ENCODE measurements at places on chromosomes 3 and 15. TPM values are rescaled to one million over a fixed set of nuclear protein-coding genes. Genes with fewer than 3 reads are reported as not detected.

DNA sequence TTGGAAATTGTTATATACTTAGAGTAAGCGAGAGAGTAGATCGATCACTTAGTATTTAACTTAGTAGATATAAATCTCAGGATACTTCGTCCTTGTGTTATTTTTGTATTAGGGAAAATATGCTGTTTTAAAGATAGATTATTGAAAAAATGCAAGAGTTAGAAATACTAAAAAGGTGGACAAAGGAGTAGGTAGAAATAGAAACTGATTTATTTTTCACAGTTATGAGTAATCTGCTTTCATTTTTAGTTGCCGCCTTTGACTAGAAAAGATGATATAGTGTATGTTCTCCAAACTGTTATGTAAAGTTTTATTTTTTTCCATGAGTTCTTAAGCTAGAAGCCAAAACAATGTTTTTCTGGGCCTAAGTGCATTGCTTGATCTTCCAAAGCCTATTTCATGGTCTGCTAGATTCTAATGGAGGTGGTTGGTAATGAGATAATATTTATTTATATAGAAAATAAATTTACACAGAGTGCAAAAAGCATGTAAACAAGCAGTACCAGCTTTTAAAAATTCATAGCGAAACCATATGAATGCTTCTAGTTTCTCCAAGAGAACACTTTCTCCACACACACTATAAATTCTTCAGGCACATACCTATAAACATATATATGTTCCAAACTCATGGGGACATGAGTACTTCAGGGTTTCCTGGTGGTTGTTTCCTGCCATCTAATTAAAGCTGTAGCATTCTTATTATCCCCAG is 61.1 kb downstream of the DIPK2A start:
- no peak overlapping the region for H3K4me3 ChIP-seq
- no peak overlapping the region for H3K27ac ChIP-seq
- H3K27me3 ChIP-seq, result peaks cover 6% of the 10 kb centered on the region

GRCh38 chr3:157174290-157174648 is 14.3 kb upstream of the CCNL1 start:
- DNase-seq, result peak; percentile 30
- no peaks in the 10 kb centered on the region for H3K27me3 ChIP-seq
- peak overlapping the region; percentile 96 for H3K27ac ChIP-seq
- peaks cover 32% of the 10 kb centered on the region for H3K4me1 ChIP-seq

IL1RAP gene
- 20.3 TPM for total RNA-seq

- no peak overlapping the region for H3K4me3 ChIP-seq
These were observed 231.0 kb upstream of the TLE3 start for GRCh38 chr15:70328679-70329115.

ZPLD1 gene
- 0.17 TPM for total RNA-seq

GRCh38 chr3:135125171-135125801 is 330.2 kb downstream of the EPHB1 start:
- H3K36me3 ChIP-seq, result no peaks in the 10 kb centered on the region
- no peaks in the 10 kb centered on the region for H3K4me1 ChIP-seq
- peak; percentile 1 for DNase-seq
- no peak overlapping the region for H3K27ac ChIP-seq
- H3K27me3 ChIP-seq, result no peaks in the 10 kb centered on the region

ATXN7 gene
- 51.3 TPM for total RNA-seq

DNA sequence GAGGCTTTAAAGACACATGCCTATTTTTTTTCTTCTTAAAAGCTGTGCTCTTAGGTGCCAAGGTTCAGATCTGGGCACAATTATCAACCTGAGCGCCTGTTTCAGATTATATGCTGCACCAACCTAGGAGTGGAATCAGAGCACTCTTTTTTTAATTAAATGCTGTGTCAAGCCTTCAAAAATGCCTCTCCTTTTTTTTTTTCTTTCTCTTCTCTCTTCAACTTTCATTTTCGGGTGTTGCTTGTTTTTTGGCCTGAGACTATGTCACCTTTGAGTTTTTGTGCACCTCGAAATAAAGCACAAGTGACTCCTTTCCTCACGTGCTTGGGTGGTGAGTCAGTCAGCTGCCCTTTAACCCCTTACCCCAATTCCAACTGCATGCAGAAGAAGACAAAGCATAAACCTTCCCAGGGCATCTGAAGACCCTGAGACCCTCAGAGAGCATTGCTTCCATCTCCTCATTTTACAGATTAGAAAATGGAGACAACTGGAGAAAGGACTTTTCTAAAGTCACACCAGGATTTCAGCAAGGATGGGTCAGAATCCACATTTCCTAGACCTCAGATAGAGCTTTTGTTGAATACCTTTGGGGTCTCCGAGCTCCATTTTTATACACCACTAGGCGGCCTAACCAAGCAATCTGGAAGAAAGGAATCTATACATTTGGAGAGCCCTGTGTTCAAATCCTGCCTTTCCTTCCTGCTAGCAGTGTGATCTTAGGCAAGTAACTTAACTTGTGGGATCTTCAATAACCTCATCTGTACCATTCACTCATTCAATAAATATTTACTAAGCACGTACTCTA is 631 bp upstream of the PRICKLE2 start:
- no peaks in the 10 kb centered on the region for H3K4me1 ChIP-seq
- no peaks in the 10 kb centered on the region for H3K36me3 ChIP-seq
- H3K27ac ChIP-seq, result no peak overlapping the region
- H3K27me3 ChIP-seq, result no peaks in the 10 kb centered on the region

DNA sequence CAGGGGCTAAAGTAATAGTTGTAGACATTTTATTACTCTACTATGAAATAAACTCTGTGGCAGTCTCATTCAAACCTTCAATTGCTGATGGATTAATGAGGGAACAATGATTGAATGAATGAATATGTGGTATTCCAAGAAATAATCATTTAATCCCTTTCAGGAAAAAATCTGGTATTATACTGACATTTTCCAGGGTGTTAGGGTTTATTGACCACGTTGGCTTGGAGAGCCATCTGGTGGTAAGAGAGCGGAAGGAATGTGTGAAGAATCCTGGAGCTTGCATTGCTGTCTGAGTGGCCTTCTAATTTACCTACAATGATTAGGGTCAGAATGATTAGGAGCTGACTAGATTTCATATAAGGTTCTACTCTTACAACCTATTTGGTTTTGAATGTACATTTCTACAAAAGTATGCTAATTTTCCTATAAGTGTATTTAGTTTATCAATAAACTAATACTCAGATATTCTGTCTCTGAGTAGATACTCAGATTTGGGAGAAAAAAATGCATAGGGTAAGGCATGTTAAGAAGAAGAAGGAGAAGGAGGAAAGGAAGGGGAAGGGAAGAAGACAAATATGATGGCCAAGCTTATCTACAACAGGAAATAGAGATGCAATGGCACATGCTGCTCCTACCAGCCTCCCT is 249.9 kb downstream of the ROBO1 start:
- no peaks in the 10 kb centered on the region for H3K27me3 ChIP-seq
- H3K36me3 ChIP-seq, result no peaks in the 10 kb centered on the region
- H3K4me1 ChIP-seq, result no peaks in the 10 kb centered on the region
- no peak for DNase-seq
- no peak overlapping the region for H3K27ac ChIP-seq
- no peak overlapping the region for H3K4me3 ChIP-seq

- no peak overlapping the region for H3K27ac ChIP-seq
- no peaks in the 10 kb centered on the region for H3K27me3 ChIP-seq
- H3K4me3 ChIP-seq, result no peak overlapping the region
- no peaks in the 10 kb centered on the region for H3K36me3 ChIP-seq
These were observed 503.6 kb upstream of the NAALADL2 start for GRCh38 chr3:174355505-174355904.

SLC24A5 gene
- total RNA-seq, result not detected

PLD1 gene
- 4.1 TPM for total RNA-seq

ZNF770 gene
- 45.7 TPM for total RNA-seq

SLC22A13 gene
- total RNA-seq, result 1.0 TPM

ITGA11 gene
- total RNA-seq, result 1.6 TPM

DNA sequence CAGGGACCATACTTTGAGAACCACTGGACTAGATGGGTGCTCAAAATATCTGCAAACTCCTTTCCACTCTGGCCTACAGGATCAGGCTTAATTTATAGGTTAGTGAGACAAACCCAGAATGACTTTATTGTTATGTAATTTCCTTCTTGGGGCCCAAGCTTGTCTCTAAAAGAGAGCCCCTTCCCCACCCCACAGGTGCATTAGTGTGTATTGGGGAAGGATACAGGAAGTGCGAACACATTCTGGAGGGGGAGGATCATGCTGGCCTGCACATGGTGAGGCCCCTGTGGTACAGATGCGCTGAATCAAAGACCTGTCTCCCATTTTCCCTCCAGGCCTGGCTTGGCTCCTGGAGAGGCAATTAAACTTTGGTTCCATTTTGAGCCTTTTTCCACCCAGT is 273.0 kb upstream of the LRTM1 start:
- no peak overlapping the region for H3K27ac ChIP-seq
- H3K36me3 ChIP-seq, result no peaks in the 10 kb centered on the region
- no peak overlapping the region for H3K4me3 ChIP-seq

DNA sequence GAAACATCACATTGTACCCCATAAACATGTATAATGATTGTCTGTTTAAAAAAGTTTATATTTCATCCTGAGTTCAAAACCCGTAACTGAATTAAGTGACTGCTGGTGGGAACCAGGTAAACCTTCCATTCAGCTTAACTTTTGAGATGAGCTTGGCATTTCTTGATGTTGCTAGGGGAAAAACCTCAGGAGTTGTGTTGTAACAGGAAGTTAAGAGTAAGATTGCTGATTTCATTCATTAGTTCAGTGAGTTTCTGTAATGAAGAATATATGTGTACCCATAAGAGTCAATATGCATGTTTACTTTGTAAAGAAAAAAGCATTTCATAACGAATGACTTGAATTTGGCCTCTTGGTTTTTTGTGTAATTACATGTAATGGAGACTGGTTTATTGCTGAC is 32.5 kb downstream of the CTSH start:
- DNase-seq, result no peak
- H3K4me3 ChIP-seq, result no peak overlapping the region
- H3K4me1 ChIP-seq, result peaks cover 22% of the 10 kb centered on the region
- H3K27ac ChIP-seq, result peak overlapping the region; percentile 55

A4GNT gene
- total RNA-seq, result not detected

DNA sequence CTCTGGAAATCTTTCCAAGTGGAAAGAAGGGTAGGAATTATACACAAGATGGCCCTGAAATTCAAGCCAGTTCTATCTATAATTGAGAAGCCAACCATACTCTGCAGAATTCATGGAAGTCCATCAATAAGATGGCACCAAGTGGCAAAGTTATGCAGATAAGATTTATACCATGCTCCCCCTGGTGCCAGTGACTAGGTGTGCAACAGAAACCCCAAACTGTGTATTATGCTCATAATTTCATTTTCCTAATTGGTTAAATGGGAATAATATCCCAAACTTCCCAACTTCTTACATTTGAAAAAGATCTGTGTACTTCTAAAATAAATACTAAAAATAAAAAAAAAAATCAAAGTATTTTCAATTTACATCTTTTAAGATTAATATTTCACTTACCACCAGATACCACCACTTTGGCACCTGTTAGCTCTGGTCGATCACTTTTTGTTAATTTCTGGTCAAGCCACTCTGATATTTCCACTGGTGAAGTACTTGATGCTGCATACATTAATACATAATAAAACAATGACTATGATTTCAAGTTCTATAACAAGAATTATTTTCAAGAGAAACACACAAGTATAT is 25.9 kb downstream of the ETFA start:
- peaks cover 7% of the 10 kb centered on the region for H3K36me3 ChIP-seq
- H3K4me3 ChIP-seq, result no peak overlapping the region
- peak overlapping the region; percentile 94 for H3K27ac ChIP-seq
- DNase-seq, result no peak
- H3K4me1 ChIP-seq, result peaks cover 16% of the 10 kb centered on the region

LRRN1 gene
- 2.6 TPM for total RNA-seq

DNA sequence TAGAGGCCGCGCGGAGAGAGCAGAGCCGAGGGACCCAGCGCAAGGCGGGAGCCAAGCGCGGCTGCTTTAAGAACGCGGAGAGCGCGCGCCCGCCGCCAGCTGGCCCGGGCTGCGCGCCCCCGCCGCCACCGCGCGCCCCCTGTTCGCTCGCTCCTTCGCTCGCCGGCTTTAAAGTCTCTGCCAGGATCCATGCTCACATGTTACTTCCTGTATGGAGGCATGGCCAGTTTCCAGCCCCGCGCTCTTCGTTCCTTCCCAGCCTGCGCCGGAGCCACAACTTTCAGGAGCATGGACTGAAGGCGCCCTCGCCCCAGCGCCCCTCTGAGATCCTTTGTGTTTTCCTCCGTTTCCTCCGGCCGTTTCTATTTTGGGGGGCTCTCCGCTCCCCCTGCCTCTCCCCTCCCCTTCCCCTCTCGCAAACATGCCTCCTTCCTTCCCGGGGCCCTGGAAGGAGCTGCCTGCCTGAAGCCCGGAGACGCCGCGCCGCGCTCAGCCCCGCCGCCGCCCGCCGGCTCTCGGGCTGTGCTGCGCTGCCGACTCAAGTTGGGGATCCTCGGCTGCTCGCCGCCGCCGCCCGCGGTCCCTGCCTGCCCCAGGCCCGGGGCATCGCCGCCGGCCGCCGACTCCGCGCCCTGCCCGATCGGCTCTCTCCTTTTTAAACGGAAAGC is at the start of gene PTPRG:
Gene PTPRG, plus strand, starts transcription at position 198 of the 668 bp plus-strand sequence. CDS start 717 bp downstream, outside the sequence.
- H3K27me3 ChIP-seq, result peaks cover 71% of the 10 kb centered on the region
- peak; percentile 56 for DNase-seq
- H3K4me3 ChIP-seq, result peak within 1 kb of the TSS; percentile 93
- H3K4me1 ChIP-seq, result peaks cover 7% of the 10 kb centered on the region

GASK1A gene
- total RNA-seq, result 0.12 TPM

DGKG gene
- total RNA-seq, result 1.0 TPM

- H3K27me3 ChIP-seq, result peaks cover 4% of the 10 kb centered on the region
- no peak overlapping the region for H3K27ac ChIP-seq
- no peaks in the 10 kb centered on the region for H3K4me1 ChIP-seq
- DNase-seq, result no peak
These were observed 92.9 kb downstream of the NR1D2 start for GRCh38 chr3:24037971-24038370.

DNA sequence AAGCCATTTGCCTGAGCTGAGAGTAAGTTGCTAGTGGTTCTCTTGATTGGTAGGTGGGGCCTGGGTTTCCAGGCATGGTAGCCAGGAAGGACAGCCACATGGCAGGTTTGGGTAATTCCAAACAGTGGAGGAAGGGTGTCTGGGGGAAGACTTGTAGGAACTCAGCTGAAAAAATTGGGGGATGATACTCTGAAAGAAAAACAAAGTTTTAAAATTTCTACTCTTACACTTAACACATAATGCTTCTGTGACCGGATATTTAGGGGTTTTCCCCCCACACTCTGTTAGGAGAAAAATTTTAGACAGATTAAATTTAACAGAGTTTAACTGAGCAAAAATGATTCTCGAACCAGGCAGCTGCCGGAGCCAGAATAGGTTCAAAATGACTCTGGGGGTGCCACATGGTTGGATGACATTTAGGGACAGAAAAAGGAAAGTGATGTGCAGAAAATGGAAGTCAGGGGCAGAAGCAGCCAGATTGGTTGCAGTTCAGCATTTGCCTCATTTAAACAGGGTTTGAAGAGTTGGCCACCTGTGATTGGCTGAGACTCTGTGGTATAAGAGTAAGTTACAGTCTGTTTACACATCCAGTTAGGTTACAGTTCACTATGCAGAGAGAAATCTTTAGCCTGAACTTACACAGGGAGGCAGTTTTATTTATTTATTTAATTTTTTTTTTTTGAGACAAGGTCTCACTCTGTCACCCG is 8.1 kb downstream of the B2M start:
- peak overlapping the region; percentile 85 for H3K4me3 ChIP-seq
- peak overlapping the region; percentile 84 for H3K27ac ChIP-seq
- no peaks in the 10 kb centered on the region for H3K27me3 ChIP-seq
- peaks cover 26% of the 10 kb centered on the region for H3K36me3 ChIP-seq

PLS1 gene
- 5.3 TPM for total RNA-seq

- H3K27ac ChIP-seq, result no peak overlapping the region
- H3K36me3 ChIP-seq, result peaks cover 11% of the 10 kb centered on the region
- H3K27me3 ChIP-seq, result no peaks in the 10 kb centered on the region
- no peak for DNase-seq
- no peak overlapping the region for H3K4me3 ChIP-seq
These were observed 59.2 kb downstream of the RFX7 start for GRCh38 chr15:56184516-56184915.

- peak; percentile 6 for DNase-seq
- no peaks in the 10 kb centered on the region for H3K36me3 ChIP-seq
- no peak overlapping the region for H3K4me3 ChIP-seq
These were observed 172.7 kb downstream of the WDR72 start for GRCh38 chr15:53586799-53587198.

ARPIN gene
- total RNA-seq, result not detected
